ENCODE measurements at places on chromosomes 12 and 14. TPM values are rescaled to one million over a fixed set of nuclear protein-coding genes. Genes with fewer than 3 reads are reported as not detected.

Gene CD4
- polyA plus RNA-seq = not detected

GRCh38 chr12:117040496-117040895 is 58.7 kb downstream of the TESC start:
- DNase-seq = no peak

DNA sequence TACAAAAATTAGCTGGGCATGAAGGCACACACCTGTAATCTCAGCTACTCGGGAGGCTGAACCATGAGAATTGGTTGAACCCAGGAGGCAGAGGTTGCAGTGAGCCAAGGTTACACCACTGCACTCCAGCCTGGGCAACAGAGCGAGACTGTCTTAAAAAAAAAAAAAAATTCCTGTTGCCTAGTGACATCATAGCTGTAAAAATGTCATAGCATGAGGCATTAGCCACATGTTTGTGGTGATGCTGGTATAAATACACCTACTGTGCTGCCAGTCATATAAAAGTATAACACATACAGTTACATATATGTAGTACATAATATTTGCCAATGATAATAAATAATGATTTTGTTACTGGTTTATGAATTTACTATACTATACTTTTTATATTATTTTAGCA is 22.2 kb downstream of the SLC41A2 start:
- DNase-seq = no peak

DNA sequence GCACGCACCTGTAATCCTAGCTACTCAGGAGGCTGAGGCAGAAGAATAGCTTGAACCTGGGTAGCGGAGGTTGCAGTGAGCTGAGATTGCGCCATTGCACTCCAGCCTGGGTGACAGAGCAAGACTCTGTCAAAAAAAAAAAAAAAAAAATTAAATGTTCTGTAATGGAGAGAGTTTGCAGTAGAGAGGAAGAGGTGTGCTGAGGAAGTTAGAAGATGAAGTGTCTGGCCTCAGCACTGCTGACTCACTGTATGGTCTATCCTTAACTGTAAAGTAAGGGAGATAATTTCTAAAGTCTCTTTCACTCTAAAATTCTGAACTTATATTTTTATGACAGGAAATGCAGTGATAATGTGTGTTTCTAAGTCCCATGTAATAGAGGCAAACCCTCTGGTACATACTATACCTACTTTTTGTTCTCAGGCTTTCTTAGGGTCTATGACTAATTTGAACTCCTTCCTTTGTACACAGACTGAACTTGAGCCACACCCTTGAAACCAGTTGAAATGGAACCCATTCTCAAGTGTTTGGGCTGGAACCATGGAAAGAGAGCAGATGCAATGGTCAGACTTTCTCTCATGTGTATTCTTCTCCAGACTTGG is 278.1 kb upstream of the FAR2 start:
- DNase-seq = no peak

DNA sequence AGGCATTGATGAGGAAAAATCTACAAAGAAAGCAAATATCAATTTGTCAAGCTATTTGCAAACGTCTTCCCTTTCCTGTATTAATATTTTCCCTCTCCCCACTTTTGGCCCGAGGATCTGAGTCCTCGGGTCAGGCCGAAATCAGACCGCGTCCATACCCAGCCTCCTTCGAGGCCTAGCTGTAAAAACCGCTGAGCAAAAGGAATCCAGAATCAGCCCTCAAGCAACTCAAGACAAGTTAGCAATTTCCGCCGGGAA is 353 bp upstream of the MAPK1IP1L start:
- DNase-seq = no peak

DNA sequence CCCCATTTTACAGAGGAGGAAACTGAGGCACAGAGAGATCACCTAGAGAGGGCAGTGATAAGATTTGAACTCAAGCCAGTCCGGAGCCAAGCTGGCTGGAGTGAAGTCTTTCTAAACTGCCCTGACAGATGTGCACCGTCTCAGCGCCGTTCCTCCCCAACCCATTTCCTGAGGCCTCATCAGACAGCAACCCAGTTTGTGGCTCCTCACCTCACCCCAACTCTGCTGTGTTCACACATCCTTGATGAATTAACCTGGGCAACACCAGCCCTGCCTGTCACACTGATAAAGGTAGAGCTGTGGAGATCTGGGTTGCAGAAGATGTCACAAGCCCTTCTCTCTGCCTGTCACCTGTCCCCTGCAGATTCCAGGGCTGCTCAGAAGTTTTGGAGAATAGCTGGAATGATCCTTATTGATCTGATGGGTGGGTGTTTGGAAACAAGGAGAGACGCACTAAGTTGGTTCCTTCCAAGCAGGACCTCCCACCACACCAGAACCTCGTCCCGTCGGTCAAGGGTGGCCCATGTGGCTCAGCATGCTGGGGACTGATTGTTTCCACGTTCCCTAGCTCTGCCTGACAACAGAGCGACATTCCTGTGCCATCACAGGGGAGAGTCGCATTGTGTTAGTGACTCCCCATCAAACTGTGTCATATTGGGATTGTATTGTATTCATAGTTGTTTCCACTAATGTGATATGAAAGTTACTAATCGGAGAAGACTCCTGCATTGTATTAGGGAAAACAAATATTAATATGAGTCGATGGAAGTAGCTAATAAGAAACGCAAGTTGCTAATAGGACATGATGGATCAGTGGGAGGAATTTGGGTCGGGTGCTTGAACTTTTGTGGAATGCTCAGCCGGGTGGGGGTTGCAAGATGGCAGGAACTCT is 200.6 kb downstream of the PHETA1 start:
- DNase-seq = no peak

GRCh38 chr12:108914121-108914531 is 34.2 kb downstream of the DAO start:
- no peak for DNase-seq

DNA sequence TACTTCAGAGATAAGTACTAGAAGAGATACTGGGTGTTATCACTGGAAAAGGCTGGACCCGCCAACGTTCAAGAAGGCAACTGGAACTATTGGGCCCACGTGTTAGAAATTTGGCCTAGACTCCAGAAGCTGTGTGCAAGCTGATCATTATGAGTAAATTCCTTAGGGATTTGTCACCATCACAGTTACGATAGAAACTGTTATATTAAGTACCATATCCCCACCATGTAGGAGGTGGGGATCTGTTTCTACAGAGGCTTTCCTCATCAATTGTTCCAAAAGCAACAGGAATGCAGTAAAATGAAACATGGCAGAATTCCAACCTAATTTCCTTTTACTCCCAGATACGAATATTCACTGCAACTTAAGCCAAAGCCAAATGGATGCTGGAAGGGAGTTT is 170.7 kb downstream of the NOVA1 start:
- no peak for DNase-seq

GRCh38 chr14:68964300-68965093 is 14.6 kb downstream of the ACTN1 start:
- DNase-seq = no peak
